ENCODE measurements at places on chromosomes 13 and 19.

- DNase-seq, result no peak
These were observed 1.2 kb downstream of the TBC1D4 start for GRCh38 chr13:75480671-75481175.

GRCh38 chr19:1089126-1089771 lies 5.9 kb downstream of the POLR2E start:
- no peak for DNase-seq

- no peak for DNase-seq
These were observed 5.1 kb downstream of the ZSWIM9 start for GRCh38 chr19:48175578-48175977.

- no peak for DNase-seq
These were observed 72.4 kb upstream of the ARHGEF7 start for GRCh38 chr13:111042661-111043226.

GRCh38 chr13:98233127-98233526 lies 56.1 kb upstream of the RNF113B start:
- no peak for DNase-seq

DNA sequence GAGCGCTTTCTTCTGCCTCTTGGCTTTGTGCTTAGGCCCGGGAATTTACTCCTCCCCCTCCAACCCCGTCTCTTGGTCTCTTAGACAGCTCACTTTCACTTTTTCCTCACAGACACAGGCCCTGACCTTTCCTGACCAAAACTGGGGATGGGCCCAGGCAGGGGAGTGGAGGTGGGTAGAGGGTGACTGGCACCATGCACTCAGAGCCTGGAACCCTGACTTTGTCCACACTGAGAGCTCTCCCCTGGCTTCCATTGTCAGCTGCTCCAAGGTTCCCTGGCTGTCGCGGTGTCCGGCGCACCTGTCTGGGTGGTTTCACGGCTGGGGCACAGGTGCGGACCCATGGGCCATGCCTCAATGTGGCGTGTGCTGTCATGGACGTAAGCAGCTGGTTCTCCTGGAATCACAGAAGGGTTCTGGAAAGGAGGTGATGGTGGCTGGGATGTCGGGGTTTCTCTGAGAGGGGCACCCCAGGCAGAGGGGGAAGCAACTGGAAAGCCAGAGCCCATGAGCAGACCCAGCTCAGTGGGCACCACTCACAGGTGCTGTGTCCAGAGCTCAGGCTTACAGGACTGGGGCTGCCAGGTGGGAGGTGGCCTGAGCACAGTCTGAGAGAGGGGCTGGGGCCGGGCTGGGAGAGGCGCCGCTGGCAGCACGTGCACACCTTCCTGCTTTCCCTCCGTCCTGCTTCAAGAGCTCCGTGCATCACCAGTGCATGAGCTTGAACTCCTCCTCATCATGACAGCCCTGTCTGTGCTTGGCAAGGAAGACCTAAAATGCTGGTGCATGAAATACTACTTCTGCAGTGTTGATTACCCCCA lies 28.0 kb upstream of the C1QTNF9 start:
- DNase-seq, result no peak

DNA sequence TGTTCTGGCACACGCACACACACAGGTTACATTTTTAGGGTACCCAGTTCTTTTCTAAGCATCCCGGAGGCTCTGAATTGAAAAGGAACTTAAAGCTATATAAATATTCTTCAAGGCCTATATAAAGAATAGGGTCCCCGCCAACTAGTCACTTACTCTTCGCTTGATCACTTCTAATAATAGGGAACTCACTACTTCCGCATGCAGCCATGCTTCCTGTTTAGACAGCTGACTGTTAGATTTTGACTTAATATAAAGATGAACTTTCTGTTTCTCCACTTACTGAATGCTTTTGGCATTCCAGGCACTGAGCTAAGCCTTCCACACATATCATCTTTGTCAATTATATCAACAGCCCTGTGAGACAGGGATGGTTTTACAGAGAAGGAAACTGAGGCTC lies 259.6 kb downstream of the TSHZ3 start:
- no peak for DNase-seq

GRCh38 chr19:18504886-18505610 lies 16.8 kb downstream of the ELL start:
- no peak for DNase-seq

DNA sequence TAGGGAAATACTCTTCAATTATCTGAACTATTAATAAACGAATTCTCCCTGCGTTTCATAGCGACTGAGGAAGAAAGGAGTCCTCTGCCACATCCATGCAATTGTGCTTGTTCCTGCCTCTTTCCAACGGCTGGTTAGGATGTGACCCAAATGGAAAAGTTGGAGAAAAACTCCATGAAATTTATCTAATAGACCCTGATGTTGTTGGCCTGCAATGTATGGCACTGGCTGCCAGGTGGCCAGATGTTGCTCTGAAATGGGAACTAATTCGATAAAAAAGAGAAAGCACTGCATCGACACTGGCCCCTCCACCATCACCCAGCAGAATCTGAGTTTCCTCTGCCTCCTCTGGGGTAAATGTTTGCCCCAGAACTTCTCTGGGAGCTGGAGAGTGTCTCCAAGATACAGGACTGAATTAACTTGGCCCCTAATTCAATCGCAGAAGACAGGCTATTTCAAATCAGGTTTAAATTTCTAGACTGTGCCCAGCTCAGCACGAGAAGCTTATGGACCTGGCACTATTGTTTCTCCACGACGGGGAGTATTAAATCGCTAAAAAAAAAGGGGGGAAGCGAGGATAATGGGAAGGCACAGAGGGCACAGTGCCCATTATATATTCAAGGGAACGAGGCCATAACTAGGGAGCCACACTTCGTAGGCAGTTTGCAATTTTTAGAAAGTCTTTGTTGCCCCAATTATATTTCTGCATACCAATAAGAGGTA lies 103.9 kb downstream of the ZIC5 start:
- DNase-seq, result no peak

DNA sequence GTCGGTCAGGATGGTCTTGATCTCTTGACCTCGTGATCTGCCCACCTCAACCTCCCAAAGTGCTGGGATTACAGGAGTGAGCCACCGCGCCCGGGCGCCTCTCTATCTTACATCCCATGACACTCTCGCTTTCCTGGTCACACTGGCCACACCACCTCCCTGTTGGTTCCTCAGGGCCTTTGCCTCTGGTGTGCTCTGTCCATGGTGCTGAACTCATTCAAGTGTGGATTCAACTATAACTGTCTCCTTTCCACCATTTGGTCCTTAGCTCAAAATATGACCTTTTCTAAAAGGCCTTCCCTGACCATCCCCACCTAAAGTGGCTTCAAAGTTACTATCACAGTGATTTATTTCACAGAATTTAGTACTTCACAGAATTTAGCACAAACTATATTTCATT lies 3.7 kb upstream of the SMIM17 start:
- no peak for DNase-seq

- DNase-seq, result no peak
These were observed 9.0 kb downstream of the MICU2 start for GRCh38 chr13:21594715-21595545.

- DNase-seq, result no peak
These were observed 1781.9 kb upstream of the MIR17HG start for GRCh38 chr13:89565476-89566100.

DNA sequence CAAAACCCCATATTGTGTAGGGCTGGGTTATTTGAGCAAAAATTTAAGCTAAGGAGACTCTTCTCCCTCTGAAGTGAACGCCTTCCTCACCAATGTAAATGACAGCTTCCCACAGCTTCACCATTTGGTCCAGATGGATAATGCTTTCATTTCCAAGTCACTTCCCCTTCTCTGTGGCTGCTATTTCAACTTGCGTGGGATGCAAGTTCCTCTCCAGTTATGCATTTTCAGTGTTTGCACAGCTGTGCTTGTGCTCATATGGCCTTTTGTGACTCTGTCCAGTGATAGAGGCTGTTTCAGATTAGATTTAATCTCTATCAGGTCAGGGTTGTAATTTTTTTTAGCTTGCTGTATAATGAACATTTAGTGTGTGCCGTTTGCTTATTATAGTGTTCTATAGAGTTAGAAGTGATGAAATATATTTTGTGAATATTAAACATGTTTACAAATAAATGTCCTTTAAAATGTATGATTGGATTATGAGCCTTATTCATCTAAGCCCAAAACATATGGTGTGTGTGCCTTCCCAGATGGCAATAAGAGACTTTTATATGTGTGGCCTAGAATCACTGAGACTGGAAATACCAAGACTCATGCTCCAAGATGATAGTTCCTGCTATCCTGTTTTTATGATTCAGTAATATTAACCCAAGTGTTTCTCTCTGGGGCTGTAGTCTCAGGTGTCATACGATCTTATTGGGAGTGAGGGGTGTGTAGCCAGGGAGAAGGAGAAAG lies 86.6 kb downstream of the TNFRSF19 start:
- DNase-seq, result no peak

- DNase-seq, result no peak
These were observed 983.4 kb downstream of the EFNB2 start for GRCh38 chr13:105552078-105552477.

- DNase-seq, result no peak
These were observed 314.2 kb downstream of the DLEU7 start for GRCh38 chr13:50529154-50529882.

DNA sequence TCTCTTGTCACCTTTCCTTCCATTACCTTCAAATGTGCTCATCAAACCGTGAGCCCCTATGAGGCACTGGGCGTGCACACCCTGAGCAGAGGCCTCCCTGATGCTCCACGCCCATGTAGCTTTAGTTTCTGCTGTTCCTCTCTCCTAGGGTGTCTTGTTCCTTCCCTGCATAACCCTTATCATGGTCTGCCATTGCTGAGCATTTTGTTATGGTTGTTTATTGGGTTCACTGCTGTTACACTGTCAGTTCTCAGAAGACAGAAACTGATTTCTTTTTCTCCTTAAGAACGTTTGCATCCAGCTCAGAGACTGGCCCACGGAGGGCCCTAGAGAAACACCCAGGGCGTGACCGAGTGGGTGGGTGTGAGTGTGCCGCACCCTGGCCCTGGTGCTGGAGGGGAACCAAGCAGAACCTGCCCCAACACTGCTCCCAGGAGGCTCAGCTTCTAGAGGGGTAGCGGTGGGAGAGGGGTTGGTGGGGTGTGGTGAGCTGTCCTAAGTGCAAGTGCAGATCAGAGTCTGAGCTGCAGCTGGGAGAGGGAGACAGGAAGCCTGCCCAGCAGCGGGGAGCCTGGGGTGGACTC lies 61.4 kb upstream of the URI1 start:
- DNase-seq, result no peak

GRCh38 chr19:46887240-46887782 lies 26.5 kb downstream of the ARHGAP35 start:
- no peak for DNase-seq

DNA sequence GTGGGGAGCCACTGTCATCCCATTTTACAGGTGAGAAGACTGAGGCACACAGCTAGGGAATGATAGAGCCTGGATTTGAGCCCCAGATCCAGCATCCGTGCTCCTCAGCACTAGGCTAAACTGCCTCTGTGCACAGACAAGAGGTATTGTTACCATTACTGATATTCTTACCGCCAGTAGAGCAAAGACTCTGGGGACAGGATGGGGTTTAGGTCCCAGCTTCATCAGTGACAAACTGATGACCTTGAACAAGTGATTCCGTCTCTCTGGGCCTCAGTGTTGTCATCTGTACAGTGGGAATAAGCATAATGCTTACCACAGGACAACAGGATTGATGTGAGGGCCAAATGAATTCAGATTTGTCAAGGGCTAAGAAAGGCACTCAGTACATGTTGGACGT lies 16.5 kb downstream of the AXL start:
- DNase-seq, result no peak

DNA sequence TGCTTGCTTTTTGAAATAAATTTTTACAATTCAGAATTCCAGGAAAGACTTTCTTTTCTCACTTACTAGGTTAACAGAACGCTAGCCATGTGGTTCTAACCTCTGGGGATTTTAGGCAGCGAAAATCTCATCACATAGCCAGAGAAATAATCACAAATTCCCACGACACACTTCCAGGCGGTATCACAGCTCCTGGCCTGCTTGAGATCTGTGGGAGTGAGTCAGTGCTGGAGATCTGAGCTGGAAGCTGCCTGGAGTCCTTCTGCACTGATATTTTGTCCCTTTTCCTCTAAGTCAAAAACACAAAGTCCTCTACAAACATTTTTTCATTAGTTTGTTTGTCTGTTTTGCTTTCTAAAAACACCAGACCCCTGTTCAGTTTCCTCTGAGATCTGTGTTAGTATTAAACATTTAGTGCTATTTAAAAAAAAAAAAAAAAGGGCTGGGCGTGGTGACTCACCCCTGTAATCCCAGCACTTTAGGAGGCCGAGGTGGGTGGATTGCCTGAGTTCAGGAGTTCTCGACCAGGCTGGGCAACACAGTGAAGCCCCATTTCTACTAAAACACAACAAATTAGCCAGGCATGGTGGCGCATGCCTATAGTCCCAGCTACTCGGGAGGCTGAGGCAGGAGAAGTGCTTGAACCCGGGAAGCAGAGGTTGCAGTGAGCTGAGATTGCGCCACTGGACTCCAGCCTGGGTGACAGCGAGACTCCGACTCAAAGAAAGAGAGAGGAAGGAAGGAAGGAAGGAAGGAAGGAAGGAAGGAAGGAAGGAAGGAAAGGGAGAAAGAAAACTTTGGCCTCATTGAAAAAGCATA lies 12.2 kb upstream of the UBE2L5 start:
- DNase-seq, result no peak

GRCh38 chr13:73146707-73147106 lies 87.9 kb downstream of the KLF5 start:
- no peak for DNase-seq

GRCh38 chr13:39781381-39781780 lies 125.9 kb downstream of the COG6 start:
- no peak for DNase-seq

GRCh38 chr13:81203783-81204182 lies 862.9 kb upstream of the SPRY2 start:
- DNase-seq, result no peak

DNA sequence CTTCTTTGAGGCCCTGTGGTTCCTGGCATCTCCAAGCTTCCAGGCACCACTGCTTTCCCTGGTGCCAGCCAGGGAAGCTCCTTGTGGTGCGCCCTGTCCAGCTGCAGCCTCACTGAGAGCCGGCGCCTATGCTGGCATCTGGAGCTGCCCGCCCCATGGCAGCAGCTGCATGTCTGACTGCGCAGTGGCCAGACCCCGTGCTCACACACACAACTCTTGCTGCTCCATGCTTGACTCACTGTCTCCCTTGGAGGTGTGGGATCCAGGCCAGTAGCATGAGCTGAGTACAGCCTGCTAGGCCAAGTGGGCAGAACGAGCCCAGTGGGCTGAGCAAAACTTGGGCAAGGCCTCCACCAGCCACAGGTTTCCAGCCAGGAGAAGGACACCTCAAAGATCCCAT lies 11.5 kb upstream of the SUPT20H start:
- no peak for DNase-seq

- no peak for DNase-seq
These were observed 22.9 kb upstream of the SLC35E1 start for GRCh38 chr19:16595097-16595496.
